Activated naive CD4-positive, alpha-beta T cell treated with anti-CD3 and anti-CD28 coated beads, Interleukin-2, amount 50 U/mL, for 72 hours (primary cell): ENCODE measurements at places on chromosomes 4 and X. TPM values are rescaled to one million over a fixed set of nuclear protein-coding genes. Genes with fewer than 3 reads are reported as not detected.

Gene ADH6
- total RNA-seq: not detected

Gene RTL3
- not detected for total RNA-seq

Gene RP2
- total RNA-seq: 6.6 TPM

Gene MAP7D2
- total RNA-seq: 0.25 TPM

Gene PPP1R2C
- not detected for total RNA-seq

Gene CPE
- not detected for total RNA-seq

Gene AVPR2
- total RNA-seq: not detected

Gene FRMD7
- total RNA-seq: not detected

Gene KDR
- not detected for total RNA-seq

Gene ASB12
- not detected for total RNA-seq

Gene AKAP14
- total RNA-seq: 0.66 TPM

Gene RHOXF2
- total RNA-seq: not detected

Gene POU4F2
- total RNA-seq: not detected

Gene BTC
- not detected for total RNA-seq

Gene TIGD2
- total RNA-seq: 0.61 TPM

Gene SOD3
- not detected for total RNA-seq

Gene HSD17B10
- 116 TPM for total RNA-seq

Gene GDPD2
- 0.16 TPM for total RNA-seq

Gene HMX1
- not detected for total RNA-seq

Gene RIBC1
- 0.80 TPM for total RNA-seq

Gene AGTR2
- total RNA-seq: not detected

Gene NPY2R
- total RNA-seq: not detected

Gene NEUROG2
- not detected for total RNA-seq

Gene ANXA3
- not detected for total RNA-seq

Gene MEPE
- not detected for total RNA-seq

Gene RRH
- total RNA-seq: 0.62 TPM

Gene RNF212
- 4.5 TPM for total RNA-seq

Gene PNCK
- 1.0 TPM for total RNA-seq

Gene YY2
- 0.32 TPM for total RNA-seq

Gene HSD17B13
- 0.11 TPM for total RNA-seq
